ENCODE measurements at places on chromosomes 3 and 15.

DNA sequence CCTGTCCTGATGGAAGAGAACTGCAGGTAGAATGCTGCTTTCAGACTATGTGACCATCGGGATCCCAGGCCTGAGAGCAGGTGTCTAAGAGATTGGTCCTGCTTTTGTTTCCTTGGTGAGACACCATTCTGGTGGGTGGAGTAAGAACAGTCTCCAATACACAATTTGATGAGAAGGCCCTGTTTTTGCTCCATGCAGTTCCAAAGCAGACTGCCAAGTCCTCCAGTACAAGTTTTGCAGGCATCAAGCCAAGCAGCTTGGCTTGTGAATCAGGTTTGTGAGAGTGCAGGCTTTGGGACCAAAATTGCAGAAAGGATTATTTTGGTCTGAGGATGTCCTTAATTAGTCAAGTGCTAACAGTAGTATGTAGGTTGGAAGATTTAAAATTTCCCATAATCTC, 381.6 kb downstream of the FOXP1 start:
- DNase-seq, result no peak

DNA sequence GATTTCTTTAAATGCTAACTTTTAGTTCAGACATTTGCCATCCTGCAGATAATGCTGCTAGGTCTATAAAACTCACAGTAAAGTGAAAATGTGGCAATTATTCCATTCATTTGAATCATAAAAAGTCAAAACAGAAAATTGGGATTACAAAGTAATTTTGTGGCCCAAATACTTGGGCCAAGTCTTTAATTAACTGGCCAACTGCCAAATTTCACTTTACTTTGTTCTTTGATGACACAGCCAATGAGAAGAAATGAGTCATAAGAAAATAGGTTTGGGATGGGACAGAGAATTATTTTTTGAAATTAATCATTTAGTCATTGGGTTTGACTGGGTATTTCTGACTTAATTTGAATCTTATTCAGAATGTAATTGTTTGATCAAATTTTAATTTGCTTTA, 89.8 kb upstream of the SLC2A2 start:
- DNase-seq, result no peak

DNA sequence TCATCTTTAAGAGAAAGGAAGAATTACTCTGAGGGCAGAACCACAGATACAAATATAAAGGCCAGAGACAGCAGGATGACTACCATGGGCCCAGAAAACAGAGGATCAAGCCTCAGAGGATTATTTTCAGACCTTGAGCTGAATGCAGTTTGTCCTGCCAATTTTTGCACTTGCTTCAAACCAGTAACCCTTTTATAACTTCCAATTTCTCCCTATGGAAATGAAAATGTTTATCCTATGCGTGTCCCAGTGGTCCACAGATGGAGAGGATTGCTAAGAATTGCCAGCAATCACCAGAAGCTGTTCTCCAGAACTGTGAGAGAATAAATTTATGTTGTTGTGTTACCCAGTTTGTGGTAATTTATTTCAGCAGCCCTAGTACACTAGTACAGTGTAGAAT, 26.4 kb upstream of the MME start:
- no peak for DNase-seq

DNA sequence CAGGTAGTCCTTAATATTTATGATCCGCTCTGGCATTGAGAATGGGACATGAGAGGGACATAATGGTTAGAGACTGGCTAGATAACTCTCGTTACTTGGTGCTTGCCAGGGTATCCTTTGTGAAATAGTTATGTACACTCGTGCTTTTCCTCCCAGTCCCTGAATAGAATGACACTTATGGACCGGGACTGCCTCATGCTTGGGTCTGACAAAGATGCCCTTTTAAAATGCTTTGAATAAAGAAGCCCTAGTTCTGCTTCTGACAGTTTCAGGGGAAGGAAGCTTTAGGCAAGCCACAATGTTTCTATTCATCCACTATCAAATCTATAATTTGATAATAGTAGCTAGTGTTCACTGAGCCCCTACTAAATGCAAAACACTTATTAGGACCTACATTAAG, 29.4 kb downstream of the POLR2M start:
- no peak for DNase-seq

DNA sequence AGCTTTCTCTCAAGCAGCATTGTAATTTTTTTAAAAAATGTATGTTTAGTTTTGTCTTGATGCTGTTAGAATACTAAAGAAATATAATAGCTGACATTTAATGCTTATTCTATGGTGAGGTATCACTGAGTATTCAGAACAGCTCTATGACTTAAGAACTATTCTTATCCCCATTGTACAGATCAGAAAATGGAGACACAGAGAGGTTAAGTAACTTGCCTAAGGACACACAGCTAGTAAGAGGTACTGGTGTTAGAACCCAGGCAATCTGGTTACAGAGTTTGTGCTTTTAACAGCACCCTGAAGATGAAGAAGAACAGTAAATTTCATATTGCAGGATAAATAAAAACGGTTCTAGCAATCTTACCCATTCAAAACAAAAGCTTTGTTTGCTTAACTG, 15.5 kb downstream of the PLA2G4D start:
- no peak for DNase-seq

DNA sequence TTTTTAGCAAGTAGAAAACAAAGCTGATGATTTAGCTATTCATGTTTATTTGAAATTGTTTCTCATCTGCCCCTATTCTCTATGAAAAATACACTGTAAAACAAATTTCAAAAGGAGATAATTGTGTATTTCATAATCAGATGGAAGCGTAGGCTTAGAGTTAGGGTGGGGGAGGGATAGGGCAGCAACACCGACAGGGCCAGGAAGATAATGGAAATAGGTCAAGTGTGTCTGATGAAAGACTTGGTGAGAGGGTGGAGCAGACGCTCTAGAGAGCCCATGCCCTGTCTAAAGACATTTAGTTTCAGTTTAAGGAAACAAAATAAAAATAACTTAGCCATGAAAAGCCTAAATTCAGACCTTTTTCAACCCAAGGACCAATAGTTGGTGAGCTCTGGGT, 51.6 kb upstream of the ARL6 start:
- DNase-seq, result no peak

DNA sequence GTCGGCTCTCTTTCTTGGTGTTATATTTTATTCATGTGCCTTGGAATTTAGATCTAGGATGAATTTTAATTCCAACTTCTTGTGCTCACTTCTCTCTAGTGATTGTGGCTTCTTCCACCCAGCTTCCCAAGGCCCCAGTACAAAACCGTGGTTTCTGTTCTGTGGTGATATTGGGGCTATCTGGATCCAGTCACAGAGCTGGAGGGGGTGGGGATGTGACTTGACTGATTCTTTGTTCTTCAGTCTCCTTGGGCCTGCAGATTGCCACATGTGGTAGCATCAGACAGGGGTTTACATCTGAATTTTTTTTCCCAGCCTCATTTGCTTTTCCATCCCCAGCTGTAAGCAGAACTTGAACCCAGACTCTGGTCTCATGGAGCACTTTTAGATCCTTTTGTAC, 98.5 kb upstream of the ADAMTSL3 start:
- no peak for DNase-seq

GRCh38 chr3:39180183-39180545, 12.2 kb downstream of the XIRP1 start:
- no peak for DNase-seq

- DNase-seq, result no peak
These were observed 176.6 kb downstream of the PYDC2 start for GRCh38 chr3:191637611-191638010.

- no peak for DNase-seq
These were observed 92.8 kb upstream of the UBE2E1 start for GRCh38 chr3:23712656-23713559.

- DNase-seq, result no peak
These were observed 5.2 kb downstream of the IQCH start for GRCh38 chr15:67259806-67260205.
